ENCODE measurements at places on chromosomes 2 and 18.

DNA sequence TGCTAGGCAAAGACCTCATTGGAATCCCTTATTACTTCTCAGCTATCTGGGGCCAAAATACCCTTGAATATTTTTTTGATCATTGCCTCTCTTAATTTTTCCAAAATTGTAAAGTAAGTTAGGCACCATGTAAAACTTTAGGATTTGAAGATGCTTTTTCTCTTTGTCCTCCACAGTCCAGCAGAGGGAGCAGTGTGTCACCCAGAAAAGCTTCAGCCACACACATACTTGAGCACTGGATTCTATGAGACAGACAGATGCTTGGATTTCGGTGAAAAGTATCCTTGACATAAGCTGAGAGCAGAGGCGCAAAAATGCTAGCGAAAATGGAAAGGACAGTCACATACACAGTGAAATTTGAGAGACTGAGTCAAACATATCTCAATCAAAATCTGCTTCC, 74.7 kb upstream of the KCNJ3 start:
- no peak for DNase-seq

DNA sequence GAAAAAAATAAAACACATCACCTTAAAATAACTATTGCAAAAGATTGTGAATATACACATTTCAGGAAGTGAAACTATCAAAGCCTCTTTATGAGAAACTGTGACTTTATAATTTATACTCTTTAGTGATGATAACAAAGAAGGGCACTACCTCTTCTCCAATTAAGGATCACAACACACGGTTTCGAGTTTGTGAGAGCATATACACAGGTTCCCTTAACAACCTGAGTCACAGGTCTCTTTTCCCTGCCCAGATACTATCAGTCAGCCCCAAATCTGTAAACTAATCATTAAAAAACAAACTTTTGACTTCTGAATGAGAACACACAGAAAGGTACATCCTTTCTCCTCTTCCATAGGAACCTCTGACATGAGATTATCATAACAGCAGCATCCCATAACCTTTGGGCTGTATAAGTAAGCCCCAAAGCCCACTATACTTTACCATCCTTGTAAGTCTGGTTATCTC, 44.9 kb downstream of the PTPN2 start:
- no peak for DNase-seq

- no peak for DNase-seq
These were observed 4.4 kb downstream of the ANKRD12 start for GRCh38 chr18:9140984-9141383.

DNA sequence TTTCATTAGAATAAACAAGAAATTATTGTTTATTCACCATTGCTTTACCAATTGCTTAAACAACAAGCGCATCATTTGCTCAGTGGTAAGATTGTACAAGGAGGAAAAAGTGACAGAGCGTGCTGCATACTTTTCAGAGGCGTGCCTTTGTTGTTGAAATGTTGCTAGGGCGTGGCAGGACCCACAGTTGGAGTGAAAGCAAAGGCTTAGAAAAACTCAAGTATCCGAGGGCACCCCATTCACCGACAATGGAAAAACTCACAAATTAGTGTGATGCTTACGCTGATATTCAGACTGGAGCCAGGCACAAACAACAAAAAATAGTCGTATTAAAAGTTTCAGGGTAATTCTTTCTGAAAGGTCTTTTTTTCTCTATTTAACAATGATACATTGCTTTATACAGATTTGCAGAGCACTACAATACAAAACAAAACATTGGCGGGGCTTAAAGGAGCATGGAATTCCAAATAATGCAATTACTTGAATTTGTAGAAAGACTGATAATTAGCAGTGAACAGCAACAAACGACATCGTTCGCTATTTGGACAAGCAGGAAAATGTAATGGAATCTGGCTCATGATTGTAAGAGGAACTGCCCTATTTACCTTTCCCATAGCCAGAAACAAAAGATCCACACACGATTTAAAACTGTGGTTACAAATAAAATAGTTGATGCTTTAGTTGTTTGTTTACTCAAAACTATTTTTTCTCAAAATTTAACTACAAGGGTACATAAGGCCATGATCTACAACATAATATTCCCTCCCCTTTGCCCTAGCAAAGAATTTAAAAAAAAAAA, 37.8 kb upstream of the RTTN start:
- DNase-seq = no peak

DNA sequence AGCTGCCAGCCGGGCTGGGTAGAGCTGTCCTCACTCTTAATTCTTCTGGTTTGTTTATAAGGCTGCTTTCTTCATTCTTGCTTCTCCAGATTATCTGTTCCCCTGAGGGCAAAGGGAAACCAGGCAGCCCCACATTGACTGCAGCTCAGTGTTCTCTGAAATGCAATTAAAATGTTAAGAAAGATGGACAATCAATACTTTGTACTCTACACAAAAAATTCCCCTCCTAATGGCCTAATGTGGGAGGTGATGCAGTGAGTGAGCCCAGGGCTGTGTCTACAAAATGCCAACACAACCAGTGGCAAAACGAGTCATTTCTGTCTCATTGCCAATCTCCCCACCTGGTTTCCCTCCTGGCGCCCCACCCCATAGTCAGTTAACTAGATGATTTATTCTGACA, 541.7 kb upstream of the RAB6C start:
- no peak for DNase-seq

DNA sequence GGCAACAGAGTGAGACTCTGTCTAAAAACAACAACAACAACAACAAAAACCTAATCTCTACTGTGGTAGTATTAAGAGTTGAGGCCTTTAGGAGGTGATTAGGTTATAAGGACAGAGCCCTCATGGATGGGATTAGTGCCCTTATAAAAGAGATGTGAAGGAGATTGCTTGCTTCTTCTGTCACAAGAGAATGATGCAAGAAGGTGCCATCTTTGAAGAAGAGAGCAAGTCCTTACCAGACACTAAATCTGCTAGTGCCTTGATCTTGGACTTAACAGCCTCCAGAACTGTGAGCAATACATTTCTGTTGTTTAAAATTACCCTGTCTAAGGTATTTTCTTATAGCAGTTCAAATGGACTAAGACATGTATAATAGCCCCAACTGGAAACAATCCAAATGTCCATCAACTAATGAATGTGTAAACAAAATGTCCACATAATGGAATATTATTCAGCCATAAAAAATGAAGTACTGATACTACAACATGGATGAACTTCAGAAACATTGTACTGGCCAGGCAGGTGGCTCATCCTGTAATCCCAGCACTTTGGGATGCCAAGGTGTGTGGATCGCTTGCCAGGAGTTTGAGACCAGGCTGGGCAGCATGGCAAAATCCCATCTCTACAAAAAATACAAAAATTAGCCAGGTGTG, 1.6 kb upstream of the ARHGEF33 start:
- no peak for DNase-seq

DNA sequence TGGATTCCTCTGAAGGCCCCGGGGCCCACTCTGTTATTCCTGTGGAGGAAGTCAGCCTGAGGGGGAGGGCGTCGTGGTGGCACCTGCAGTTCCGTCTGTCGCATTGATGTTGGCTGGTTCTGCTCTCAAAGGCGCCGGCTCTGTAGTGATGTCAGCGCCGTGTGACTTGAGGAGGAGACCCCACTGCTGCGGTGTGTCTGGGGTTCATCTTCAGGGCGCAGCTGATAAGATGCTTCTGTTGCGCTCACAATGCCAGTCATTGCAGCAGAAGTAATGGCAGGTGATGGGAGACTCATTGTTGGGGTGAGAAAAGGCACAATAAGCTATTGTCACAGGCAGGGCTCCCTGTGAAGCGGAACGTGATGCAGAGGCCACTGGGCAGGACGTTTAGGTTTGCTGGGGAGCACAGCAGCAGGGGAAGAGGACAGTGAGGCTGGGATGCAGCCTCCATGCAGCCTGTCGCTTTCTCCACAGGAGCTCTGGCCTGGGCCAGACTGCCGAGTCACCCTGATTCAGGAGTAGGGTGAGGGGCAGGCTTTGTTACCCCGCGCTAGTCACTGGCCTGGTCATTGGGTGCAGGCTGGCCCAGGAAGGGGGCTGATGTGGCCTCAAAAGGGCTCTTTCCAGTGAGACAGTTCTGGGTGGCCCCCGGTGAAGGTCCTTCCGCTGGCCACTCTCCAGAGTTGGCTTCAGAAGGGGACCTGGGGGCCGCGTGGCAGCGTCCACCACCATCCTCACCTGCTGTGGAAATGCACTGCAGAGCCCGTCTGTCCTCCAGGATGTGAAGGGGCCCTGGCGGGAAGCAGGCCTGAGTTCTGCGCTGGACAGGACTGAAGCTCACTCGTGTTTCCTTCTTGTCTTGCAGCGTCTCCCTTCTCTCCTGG, 42.9 kb downstream of the SH3BP4 start:
- no peak for DNase-seq

DNA sequence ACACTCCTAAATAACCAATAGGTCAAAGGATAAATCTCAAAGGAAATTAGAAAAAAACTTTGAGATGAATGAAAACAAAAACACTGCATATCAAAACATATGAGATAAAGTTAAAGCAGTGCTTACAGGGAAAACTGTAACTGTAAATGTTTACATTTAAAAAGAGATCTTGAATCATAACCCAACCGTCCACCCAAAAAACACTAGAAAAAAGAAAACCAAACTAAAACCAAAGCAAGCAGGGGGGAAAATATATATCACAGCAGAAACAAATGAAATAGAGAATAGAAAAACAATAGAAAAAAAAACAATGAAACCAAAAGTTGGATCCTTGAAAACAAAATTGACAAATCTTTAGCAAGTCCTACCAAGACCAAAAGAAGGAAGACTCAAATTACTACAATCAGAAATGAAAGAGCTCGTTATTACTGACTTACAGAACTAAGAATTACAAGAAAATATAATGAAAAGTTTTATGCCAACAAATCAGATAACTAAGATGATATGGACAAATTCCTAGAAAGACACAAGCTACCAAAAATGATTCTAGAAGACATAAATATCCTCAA, 65.6 kb downstream of the TLK1 start:
- DNase-seq = no peak

GRCh38 chr2:9749546-9750223, 93.6 kb upstream of the TAF1B start:
- no peak for DNase-seq

DNA sequence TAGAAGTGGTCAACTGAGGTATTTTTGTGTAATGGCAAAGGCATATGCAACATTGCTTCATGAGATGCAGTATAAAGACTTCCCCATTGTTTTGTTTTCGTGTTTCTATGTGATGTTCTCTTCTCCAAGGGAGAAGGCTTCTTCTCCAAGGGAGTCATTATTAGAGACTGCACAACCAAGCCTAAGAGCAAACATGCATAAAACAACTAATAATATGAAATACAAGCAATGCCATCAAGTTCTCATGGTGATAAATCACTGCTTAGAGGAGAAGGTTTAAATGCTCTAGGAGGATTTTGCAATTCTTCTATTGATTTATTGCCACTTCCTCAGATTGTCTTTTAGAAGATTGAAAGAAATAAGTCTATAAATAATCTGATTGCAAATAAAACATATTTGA, 524.4 kb downstream of the IRS1 start:
- no peak for DNase-seq

GRCh38 chr2:200761266-200761665, 50.4 kb upstream of the BZW1 start:
- DNase-seq = no peak

DNA sequence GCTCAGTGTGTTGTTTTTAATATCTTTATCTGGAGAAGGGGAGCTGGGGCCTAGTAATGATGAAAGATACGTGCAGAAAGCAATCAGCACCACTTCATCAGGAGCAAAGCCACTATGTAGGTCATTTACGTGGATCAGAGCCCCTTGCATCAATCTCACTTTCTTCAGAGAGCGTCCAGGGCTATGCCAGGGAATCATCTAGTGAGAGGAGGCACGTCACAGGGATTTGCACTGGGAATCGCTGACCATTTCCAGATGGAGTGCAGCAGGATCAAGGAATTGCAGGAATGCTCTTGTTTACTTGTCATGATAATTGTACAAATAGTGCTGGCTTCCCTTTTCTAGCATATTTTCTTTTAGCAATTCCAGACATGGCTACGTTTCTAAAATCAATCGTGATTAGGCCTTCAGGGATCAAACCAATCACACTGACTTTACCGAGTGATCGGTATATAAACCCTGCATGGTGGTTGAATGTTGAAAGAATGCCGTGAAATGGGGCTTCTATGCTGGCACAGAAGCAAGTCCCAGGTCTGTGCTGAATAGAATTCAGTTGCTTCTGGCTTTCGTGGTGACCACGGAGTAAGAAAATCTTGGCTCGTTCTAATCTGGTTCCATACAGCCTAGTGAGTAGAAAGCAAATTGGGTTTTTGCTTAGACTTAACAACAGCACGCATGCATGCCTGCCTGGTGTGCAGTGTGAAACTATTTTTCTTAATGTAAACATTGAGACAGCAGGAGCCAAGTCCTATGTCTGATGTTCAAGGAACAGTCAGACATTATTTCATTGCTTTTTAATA, 122.8 kb downstream of the TMEM200C start:
- no peak for DNase-seq

GRCh38 chr2:241808051-241808720, 807 bp upstream of the NEU4 start:
- no peak for DNase-seq

GRCh38 chr2:74186038-74186437, 7.4 kb upstream of the MOB1A start:
- DNase-seq = no peak

- DNase-seq = no peak
These were observed 265.1 kb upstream of the SIX2 start for GRCh38 chr2:45274250-45274926.

DNA sequence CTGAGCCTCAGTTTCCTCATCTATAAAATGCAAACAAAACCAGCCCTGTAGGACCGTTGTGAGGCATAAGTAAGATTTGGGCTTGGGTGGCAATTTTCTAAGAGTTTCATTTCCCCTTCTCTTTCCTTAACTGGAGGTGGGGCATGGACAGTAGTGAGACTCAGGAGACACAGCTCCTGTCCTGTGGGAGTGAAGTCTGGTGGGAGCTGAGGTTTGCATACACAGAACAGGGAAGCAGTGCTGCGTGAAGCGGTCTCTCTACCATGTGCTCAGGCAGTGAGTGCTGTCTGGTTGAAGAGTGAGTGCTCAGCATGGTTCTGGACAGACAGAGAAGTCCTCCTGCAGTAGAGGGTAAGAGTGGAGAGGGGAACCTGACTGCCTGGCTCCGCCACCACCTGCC, 62.3 kb upstream of the MCFD2 start:
- no peak for DNase-seq
